Left ventricle myocardium superior (tissue), 1 donor: ENCODE measurements at places on chromosomes 11 and 22. TPM values are rescaled to one million over a fixed set of nuclear protein-coding genes. Genes with fewer than 3 reads are reported as not detected.

- DNase-seq = no peak
Observed at GRCh38 chr22:32596471-32596870, 121.9 kb downstream of the FBXO7 start.

The CHRM4 gene
- not detected for total RNA-seq

DNA sequence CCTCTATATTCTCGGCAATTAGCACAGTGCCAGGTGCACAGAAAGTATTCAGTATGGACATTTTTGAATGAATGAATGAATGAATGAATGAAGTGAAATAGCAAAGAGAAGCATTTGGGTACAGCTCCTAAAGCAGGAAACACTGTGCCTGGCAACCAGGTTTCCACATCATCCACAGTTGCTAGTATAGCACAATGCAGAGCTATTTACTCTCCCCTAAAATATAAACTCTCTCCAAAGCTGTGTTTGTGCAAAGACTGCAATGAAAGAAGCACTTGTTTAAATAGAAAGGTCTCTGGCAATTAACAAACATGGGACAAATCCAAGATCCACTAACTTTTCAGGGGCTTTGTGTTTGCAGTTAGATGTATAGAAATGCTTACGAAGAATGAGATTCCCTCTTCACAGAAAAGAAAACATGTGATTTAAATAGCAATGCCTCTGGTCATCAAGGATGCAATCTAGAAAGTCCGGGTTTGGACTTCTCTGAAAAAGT, 103.0 kb upstream of the OPCML start:
- DNase-seq = no peak

DNA sequence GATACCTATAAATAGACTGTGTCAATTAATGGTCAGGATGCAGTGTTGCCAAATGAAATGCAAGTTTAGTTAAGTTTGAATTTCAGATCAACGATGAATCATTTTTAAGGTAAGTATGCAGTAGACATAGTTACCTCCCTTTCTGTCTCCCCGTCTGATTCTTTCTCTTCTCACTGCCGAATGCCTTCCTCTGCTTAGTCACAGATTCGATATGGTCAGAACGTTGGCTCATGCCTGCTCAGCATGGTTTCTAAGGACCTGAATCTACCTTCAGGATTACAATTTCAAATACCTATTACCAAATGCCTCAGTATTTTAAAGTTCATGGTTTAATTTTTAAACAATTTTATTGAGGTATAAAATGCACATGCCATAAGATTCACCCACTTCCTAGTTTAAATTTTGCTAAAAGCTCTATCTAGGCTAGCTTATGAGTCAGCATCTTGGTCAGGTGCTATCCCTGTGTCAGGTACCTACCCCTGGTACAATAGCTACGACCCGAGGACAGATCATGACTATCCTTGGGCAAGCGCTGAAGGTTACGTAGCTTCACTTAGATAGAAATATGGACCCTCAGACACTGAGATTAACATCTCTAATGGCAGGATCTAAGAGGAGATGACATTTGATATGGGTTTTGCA, 78.2 kb upstream of the SPON1 start:
- no peak for DNase-seq

The BTG4 gene
- total RNA-seq = not detected

DNA sequence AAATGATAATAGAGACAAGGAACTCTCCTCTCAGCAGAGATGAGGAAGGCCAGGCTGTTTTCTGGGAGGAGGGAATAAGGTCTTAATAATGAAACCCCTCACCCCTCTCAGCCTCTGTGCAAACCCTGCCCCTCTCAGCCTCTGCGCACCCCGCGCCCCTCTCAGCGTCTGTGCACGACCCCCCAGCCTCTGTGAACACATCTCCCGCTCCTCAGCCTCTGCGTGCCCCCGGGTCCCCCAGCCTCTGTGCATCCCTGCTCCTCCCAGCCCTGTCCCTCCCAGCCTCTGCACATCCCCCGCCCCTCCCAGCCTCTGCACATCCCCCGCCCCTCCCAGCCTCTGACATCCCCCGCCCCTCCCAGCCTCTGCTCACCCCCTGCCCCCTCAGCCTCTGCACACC, 837.8 kb downstream of the TBC1D22A start:
- no peak for DNase-seq
